ENCODE measurements at places on chromosomes 5 and 9.

DNA sequence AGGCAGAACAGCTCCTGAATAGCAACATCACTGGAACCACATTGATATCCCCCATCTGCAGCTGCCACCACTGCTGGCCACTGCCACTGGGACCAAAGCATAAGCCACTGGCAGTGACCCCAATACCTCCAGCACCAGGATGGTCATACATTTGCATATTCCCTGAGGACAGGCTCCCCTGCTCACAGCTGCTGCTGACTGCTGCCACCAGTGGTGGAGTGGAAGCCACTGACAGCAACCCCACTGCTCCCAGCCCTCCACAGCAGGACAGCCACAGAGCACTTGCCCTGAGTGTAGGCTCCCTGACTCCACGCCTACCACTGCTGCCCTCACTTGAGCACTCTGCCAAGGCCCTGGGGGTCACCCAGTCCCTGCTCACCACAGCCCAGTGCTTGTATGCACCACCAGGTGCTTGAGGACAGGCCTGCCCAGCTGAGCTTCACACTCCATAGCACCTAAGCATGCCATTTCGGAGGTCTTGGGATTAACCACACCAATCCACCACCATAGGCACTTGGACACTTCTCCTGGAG is 327.4 kb upstream of the RPS23 start:
- DNase-seq, result no peak

GRCh38 chr9:36815566-36816348 is 218.3 kb downstream of the PAX5 start:
- no peak for DNase-seq

DNA sequence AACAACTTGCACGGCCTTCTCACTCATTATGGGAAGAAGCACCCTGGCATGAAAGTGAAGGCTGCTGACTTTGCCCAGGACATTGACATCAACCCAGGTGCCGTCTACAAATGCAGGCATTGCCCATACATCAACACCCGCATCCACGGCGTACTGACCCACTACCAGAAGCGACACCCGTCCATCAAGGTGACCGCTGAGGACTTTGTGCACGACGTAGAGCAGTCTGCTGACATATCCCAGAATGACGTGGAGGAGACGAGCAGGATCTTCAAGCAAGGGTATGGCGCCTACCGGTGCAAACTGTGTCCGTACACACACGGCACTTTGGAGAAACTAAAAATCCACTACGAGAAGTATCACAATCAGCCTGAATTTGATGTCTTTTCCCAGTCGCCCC is 65.4 kb downstream of the ZNF462 start:
- DNase-seq, result no peak

DNA sequence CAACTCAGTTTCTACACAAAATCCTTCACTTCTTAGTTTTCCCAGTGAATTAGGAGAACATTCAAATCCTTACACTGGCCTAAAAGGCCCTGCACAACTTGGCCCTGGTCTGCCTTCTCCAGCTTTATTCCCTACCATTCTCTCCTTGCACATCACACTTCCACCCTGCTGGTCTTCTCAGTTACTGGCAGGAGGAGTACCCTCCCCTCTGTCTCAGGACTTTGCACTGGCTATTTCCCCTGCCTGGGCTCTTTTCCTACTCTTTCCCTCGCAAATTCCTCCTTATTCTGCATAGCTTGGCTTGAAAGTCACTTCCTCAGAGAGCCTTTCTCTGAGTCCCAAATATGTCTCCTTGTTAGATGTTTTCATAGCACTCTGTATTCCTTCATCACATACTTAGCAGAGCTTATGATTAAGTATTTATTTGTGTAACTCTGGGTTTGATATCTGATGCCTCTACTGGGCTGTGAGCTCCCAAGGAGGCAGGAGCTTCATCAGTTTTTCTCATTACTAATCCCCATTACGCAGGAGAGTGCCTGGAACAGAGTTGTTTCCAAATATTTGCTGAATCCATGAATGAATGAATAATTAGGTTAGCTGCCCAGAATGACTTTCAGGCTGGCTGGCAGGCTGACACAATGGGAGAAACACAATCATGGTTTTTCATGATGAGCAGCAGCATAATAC is 159.8 kb upstream of the KLF9 start:
- DNase-seq, result no peak

- no peak for DNase-seq
Observed at GRCh38 chr9:74935008-74935407, 17.7 kb downstream of the C9orf40 start.

Measured in activated T-helper 9 cell treated with anti-CD3 and anti-CD28 coated beads, Interleukin-2, amount 50 U/mL, for 16 hours (primary cell).